ENCODE measurements at places on chromosomes 11 and 22. TPM values are rescaled to one million over a fixed set of nuclear protein-coding genes. Genes with fewer than 3 reads are reported as not detected.

DNA sequence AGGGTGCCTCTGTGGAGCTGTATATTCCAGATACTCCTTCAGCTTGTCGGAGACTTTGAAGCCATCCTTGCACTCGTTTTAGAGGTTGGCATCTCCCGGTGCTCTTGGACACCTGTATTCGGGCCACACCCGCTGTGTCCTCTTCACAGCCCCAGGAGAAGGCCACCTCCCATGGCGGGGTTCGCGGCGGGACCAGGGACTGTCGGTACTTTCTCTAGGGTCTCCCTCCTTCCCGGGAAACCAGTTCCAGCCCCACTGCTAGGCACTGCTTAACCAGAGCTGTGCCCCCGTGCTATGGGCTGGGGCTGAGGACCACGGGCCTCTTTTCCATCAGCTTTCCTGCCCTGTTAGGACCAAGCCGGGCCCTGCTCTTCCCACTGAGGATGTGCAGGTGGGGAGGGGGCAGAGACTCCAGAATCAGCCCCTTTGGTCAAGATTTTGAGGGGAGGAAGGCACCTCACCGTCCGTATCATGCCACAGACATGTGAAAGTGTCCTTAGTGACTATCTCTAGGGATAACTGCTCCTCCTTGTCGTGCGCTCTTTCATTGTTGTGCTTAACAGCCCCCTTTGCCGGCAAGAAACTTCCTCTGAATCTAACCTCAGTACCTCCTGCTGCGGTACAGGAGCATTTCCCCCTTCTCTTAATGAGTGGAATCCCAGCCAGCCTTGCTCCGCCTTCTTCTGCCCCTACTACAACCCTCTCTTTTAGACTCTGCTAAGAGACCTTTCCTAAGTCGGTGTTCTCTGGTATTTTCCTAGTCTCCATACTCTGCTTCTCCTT, 1.2 kb upstream of the B3GAT1 start:
- DNase-seq, result no peak

DNA sequence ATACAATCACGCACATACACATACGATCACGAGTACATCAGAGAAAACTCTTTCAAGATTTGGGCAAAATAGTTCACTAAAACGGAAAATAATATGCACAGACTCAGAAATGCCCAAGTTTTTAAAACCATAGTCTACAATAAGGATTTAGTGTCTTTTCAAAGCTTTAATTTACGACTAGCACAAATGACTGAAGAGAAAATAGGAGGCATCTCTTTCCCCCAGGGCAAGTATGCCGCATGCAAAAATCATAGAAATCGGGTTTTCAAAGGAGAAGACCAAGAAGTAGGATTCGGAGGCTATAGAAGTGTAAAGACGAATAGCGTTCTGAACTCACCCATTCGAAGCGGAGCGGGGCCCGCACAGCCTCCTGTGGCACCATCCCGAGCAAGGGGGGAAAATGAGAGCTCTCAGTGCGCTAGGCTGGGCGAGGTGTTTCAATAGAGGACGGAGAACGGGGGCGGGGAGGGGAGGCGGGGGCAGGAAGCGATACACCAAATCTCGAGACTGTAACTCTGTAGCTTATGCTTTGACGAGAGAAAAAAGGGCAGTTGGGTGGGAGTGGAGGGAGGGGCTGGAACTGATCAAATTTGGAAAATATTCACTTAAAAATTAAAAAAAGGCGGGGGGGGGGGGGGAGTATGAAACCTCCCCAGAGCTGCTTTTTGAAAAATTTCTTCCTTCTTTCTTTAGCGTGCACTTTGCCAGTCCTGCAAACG, 15.8 kb downstream of the BLID start:
- DNase-seq, result peak; percentile 84

DNA sequence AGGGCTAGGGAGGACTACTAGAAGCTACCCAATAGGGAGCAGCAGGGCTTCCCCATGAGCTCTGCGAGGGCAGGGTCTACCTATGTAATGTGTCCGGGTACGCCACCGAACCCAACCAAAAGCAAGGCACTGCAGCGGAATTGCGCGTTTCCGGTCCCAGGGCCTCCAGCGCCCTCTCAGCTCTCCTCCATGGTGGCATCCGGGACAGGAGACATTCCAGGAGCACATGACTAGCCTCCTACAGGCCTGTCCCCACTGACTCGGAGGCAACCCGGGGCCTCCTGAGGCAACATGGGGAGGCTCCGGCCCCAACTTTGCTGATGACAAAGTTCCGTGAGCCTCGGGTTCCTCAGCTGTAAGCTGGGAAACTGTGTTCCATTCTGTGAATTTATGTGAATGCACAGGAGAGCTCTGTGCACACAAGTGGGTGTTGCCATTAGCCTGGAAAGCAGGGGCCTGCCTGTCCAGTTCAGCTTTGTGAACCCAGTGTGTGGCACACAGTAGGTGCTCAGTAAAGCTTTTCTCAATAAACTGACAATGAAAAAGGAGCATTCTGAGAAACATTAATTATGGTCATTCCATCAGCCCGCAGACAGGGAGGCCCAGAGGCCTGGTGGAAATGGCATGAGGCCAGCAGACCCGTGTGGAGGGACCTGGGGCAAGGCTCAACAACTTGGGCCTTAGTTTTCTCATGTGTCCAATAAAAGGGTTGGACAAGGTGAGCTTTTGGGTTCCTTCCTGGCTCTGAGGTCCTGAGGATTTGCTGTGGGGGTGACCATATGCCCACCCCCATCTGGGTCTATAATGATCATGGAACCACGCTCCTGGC, 50.3 kb downstream of the CHRDL2 start:
- DNase-seq, result peak; percentile 29

- no peak for DNase-seq
Observed at GRCh38 chr22:50150161-50151129, 20.1 kb upstream of the PANX2 start.

The MMP1 gene
- total RNA-seq, result not detected

All from thyroid gland (tissue), 4 donors.